ENCODE measurements at places on chromosomes 6 and 20. TPM values are rescaled to one million over a fixed set of nuclear protein-coding genes. Genes with fewer than 3 reads are reported as not detected.

Gene CALHM4
- not detected for total RNA-seq

Gene FNDC1
- 0.25 TPM for total RNA-seq

Gene WFDC2
- 0.95 TPM for total RNA-seq

Gene SYCP2
- total RNA-seq, result not detected

Gene SIRPB2
- not detected for total RNA-seq

Gene NRM
- total RNA-seq, result 17.2 TPM

Gene OR2B6
- total RNA-seq, result not detected

Gene RAMACL
- total RNA-seq, result 0.14 TPM

Gene RHAG
- total RNA-seq, result not detected
